ENCODE measurements at places on chromosomes 5 and 9.

DNA sequence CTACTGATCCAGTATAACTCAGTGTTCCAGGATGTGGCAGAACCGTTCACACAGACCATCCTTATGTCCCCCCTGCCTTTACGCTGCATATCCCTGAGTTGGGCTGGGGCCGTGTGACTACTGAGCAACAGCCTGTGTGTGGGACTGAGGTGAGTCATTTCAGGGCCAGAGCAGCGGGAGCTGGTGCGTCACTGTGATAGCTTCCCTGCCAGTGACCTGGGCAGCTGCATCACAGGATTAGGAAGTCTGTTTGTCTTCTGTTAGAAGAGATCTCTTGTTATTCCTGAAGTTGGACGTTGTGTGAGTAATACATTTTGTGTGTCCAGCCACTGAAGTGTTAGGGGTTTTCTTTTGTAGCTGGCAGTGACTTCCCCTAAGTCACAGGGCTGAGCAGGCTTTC is 35.6 kb downstream of the TPPP start:
- DNase-seq, result no peak

DNA sequence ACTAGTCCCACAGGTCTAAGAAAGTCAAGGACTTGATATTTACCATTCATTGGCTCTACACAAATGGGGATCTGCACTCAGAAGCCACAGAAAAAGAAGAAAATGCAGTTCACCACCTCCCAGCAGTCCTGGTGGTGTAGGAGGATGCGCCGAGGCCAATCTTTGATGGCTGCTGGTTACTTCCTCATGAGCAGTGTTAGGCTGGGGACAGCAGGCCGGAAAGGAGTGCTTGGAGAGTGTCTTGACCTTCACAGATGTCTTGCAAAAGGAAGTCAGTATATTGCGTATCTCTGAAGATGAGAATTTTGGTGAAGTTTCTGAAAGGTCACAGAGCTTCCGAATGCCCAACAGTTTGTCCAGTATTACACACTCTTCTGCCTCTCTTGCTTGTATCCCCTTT is 597.0 kb downstream of the EBF1 start:
- no peak for DNase-seq

- no peak for DNase-seq
These were observed 1.7 kb upstream of the ZSWIM6 start for GRCh38 chr5:61330341-61330844.

- DNase-seq, result no peak
These were observed 135.5 kb upstream of the EFNA5 start for GRCh38 chr5:107806271-107806670.

- no peak for DNase-seq
These were observed 26.2 kb upstream of the MLANA start for GRCh38 chr9:5864446-5864845.

- no peak for DNase-seq
These were observed 164.5 kb downstream of the DRD1 start for GRCh38 chr5:175279506-175279905.

GRCh38 chr5:63233361-63233760 is 654.7 kb downstream of the LRRC70 start:
- no peak for DNase-seq

- no peak for DNase-seq
These were observed 14.5 kb downstream of the PALM2AKAP2 start for GRCh38 chr9:109794361-109795012.

- no peak for DNase-seq
These were observed 137.3 kb upstream of the ANKH start for GRCh38 chr5:15008921-15009320.

GRCh38 chr5:147234825-147235635 is at the start of gene STK32A:
TSS of gene STK32A (plus strand) at chr5:147235026. CDS start at chr5:147239635, 4,609 bp downstream.
- DNase-seq, result no peak

- no peak for DNase-seq
These were observed 36.0 kb upstream of the GOLM1 start for GRCh38 chr9:86135371-86135770.

- DNase-seq, result no peak
These were observed 384.7 kb upstream of the SMC2 start for GRCh38 chr9:103709366-103709765.
